Glutamatergic neuron (in vitro differentiated cells): ENCODE measurements at places on chromosomes 11 and 22. TPM values are rescaled to one million over a fixed set of nuclear protein-coding genes. Genes with fewer than 3 reads are reported as not detected.

DNA sequence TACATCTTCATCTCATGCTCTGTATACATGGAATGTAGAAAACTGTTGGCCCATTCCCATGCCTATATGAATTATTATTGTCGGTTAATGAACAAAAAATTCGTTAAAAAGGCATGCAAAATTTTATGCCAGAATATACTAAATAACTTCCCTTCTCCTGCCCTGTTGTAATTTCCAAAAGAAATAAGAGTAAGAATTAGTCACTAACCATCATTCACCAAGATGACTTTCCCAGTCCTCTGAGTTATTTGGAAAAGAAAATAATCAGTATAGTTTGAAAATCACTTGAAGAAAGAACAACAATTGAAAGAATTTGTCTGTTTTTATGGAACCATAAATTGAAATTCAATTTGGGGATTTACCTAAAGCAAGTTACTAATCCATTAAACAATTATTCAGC is 1149.1 kb upstream of the RAG2 start:
- H3K27ac ChIP-seq: no peak overlapping the region
- no peak overlapping the region for H3K4me3 ChIP-seq
- H3K36me3 ChIP-seq: no peaks in the 10 kb centered on the region
- H3K27me3 ChIP-seq: no peaks in the 10 kb centered on the region

GRCh38 chr11:115384236-115384635 is 120.0 kb downstream of the CADM1 start:
- H3K36me3 ChIP-seq: no peaks in the 10 kb centered on the region
- DNase-seq: no peak
- H3K27ac ChIP-seq: no peak overlapping the region
- peaks cover 31% of the 10 kb centered on the region for H3K4me1 ChIP-seq
- peaks cover 12% of the 10 kb centered on the region for H3K27me3 ChIP-seq

- H3K4me1 ChIP-seq: no peaks in the 10 kb centered on the region
- no peaks in the 10 kb centered on the region for H3K27me3 ChIP-seq
- peaks cover 15% of the 10 kb centered on the region for H3K36me3 ChIP-seq
- H3K27ac ChIP-seq: no peak overlapping the region
Measured at GRCh38 chr11:94217705-94218104, 86.7 kb upstream of the IZUMO1R start.

GRCh38 chr11:95507794-95508193 is 276.8 kb upstream of the SESN3 start:
- H3K27me3 ChIP-seq: peaks cover 6% of the 10 kb centered on the region
- no peak overlapping the region for H3K27ac ChIP-seq

- H3K4me1 ChIP-seq: no peaks in the 10 kb centered on the region
- H3K27me3 ChIP-seq: no peaks in the 10 kb centered on the region
- H3K27ac ChIP-seq: no peak overlapping the region
- no peak overlapping the region for H3K4me3 ChIP-seq
- no peak for DNase-seq
- H3K36me3 ChIP-seq: peaks cover 18% of the 10 kb centered on the region
Measured at GRCh38 chr22:26711205-26711963, 54.0 kb downstream of the MIAT start.

- H3K4me1 ChIP-seq: peaks cover 14% of the 10 kb centered on the region
- H3K27me3 ChIP-seq: peaks cover 4% of the 10 kb centered on the region
- H3K27ac ChIP-seq: no peak overlapping the region
- H3K4me3 ChIP-seq: no peak overlapping the region
Measured at GRCh38 chr11:131486937-131487635, 116.7 kb downstream of the NTM start.

- H3K27me3 ChIP-seq: peaks cover 24% of the 10 kb centered on the region
- peaks cover 40% of the 10 kb centered on the region for H3K4me1 ChIP-seq
Measured at GRCh38 chr11:45899448-45900174, 7.5 kb downstream of the FREY1 start.

DNA sequence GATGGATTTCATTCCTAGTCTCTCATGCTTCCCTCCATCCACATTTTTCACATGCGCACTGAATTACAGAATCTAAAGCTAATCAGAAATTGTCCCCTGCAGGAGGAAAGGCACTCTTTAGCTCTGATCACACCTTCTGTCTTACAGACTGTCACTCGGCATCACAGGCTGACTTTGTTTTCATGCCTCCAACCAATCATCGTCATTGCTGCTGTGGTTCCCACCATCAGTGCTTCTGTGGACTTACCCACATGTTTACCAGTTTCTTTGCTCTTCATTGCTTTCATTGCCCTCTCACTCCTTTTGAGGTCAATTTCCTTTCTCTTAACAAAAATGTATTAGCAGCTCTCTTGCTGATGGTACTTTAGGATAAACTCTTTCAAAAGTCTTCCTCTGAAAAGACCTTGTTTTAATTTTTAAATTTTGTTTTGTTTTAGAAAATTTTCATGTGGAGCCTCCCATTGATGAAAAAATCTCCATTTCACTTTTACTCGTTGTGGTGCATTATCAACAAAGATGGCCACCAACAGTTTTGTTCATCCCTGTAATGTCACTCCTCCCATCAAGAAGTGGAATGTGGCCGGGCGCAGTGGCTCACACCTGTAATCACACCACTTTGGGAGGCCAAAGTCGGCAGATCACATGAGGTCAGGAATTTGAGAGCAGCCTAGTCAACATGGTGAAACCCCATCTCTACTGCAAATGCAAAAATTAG is 20.2 kb upstream of the TREH start:
- no peaks in the 10 kb centered on the region for H3K27me3 ChIP-seq
- no peaks in the 10 kb centered on the region for H3K36me3 ChIP-seq
- H3K27ac ChIP-seq: no peak overlapping the region
- H3K4me1 ChIP-seq: no peaks in the 10 kb centered on the region
- no peak overlapping the region for H3K4me3 ChIP-seq

DNA sequence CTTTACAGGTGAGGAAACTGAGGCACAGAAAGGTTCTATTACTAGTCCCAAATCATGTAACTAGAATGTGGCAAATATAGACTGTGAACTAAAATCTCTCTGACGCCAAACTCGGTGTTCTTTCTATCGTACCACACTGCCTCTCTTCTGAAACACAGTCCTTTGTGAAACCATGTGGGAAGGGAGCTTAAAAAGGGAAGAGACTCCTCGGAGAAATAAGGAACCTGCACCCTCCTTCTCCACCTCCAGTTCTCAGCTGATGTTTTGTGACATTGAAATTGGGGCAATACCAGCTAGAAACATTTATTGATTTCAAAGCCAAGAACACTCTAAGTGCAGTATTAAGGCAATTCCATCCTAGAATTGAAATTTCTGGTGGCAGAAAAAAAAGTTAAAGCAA is 76.4 kb upstream of the DRD2 start:
- no peaks in the 10 kb centered on the region for H3K36me3 ChIP-seq
- H3K4me1 ChIP-seq: peaks cover 38% of the 10 kb centered on the region
- DNase-seq: no peak

- no peak for DNase-seq
- H3K27me3 ChIP-seq: no peaks in the 10 kb centered on the region
- no peaks in the 10 kb centered on the region for H3K4me1 ChIP-seq
- H3K36me3 ChIP-seq: no peaks in the 10 kb centered on the region
- H3K4me3 ChIP-seq: no peak overlapping the region
- no peak overlapping the region for H3K27ac ChIP-seq
Measured at GRCh38 chr11:69361048-69361447, 67.1 kb downstream of the MYEOV start.

GRCh38 chr11:68026391-68027105 is 3.9 kb upstream of the NDUFS8 start:
- peaks cover 10% of the 10 kb centered on the region for H3K36me3 ChIP-seq
- H3K27me3 ChIP-seq: peaks cover 7% of the 10 kb centered on the region
- no peak overlapping the region for H3K4me3 ChIP-seq
- no peak overlapping the region for H3K27ac ChIP-seq

GRCh38 chr11:115630214-115630613 is 126.0 kb upstream of the CADM1 start:
- H3K4me3 ChIP-seq: peak overlapping the region; percentile 46
- no peaks in the 10 kb centered on the region for H3K36me3 ChIP-seq
- peak overlapping the region; percentile 66 for H3K27ac ChIP-seq
- no peak for DNase-seq
- H3K27me3 ChIP-seq: peaks cover 4% of the 10 kb centered on the region

GRCh38 chr22:29202212-29203192 is 3.2 kb upstream of the EMID1 start:
- H3K36me3 ChIP-seq: no peaks in the 10 kb centered on the region
- no peak for DNase-seq
- peak overlapping the region; percentile 52 for H3K27ac ChIP-seq
- H3K4me1 ChIP-seq: peaks cover 3% of the 10 kb centered on the region

DNA sequence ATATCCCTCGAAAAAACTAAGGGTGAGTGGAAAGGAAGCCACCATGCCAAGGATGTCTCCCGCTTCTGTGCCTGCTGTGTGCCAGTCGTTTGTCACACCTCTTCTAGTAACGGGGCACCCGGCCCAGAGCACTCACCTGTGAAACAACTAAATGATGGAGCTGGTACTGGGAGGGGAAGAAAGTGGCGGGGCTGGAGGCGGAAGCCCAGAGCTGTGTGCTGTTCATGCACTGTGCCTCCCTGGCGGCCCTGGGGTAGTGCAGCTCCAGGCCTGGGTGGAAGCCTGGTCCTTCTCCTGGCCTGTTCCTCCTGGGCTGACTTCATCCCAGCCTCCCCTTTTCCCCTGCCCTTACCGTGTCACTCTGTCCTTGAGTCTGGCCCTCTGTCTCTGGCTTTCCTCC is 130.2 kb downstream of the CEP164 start:
- peaks cover 7% of the 10 kb centered on the region for H3K27me3 ChIP-seq
- no peak overlapping the region for H3K4me3 ChIP-seq
- H3K4me1 ChIP-seq: no peaks in the 10 kb centered on the region

DNA sequence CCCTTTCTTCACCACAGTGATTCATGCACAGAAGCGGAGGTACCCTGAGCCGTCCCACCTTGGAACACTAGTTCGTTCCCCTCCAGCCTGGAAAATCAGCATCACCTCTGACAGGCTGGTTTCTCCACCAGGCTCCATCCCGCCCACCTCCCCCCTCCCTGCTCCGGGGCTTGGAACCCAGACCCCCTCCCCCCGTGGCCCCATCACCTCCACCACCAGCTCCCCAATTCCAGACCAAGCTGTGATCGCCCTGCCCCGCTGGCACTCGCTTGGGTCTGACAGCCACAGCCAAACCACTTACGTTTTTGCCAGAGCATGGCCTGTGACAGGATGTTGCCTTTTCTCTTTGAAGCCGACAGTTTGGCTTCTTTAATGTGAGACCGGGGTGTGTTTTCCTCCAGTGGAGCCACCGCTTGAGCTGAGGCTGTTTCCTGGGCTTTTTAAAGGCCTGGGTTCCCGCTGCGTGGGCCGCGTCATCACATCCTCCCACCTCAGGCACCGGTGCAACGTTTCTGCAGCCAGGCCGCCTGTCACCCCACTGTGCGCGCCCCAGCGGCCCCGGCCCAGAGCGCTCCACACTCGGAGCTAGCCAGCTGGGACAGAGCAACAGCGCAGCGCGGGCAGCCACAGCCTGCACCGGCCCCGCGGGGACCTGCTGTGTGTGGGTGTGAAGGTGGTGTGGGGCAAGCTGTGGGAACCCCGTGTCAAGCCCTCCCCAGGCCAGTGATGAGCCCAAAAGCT is at the start of gene POU2AF1:
TSS of gene POU2AF1 (minus strand) at position 415 of the 741 bp plus-strand sequence. CDS start at position 317, 98 bp downstream.
- H3K27me3 ChIP-seq: peaks cover 3% of the 10 kb centered on the region
- peaks cover 4% of the 10 kb centered on the region for H3K36me3 ChIP-seq
- no peaks in the 10 kb centered on the region for H3K4me1 ChIP-seq
- no peak within 1 kb of the TSS for H3K4me3 ChIP-seq

DNA sequence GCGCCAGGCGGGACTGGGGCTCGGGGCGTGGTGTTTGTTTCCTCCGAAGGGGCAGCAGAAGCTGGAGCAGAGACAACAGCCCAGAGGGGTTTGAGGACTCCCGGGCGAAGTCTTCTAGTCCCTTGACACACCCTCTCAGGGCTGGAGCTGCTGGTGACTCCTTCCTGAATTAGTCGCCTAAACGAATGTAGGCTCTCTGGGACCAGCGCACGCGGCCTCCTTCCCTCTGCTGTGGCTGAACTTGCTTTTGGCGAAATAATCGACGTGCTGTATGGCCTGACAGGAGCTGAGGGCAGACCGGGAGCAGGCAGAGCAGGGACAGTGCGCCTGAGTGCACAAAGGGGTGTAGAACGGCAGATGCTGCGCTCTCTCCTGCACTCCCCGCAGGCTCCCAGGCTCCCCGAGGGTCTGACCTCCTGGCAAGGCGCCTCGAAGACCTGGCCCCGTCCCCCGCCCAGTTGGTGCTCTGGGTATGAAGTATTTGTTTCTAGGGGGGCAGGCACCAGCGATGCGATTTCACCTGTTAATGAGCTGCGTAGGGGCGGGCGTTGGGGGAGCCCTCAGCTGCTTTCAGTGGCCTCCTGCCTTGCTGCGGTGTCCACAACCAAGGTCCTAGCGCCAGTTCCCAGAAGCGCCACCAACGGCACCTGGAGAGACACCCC is 5.3 kb downstream of the SLC17A6 start:
- H3K4me3 ChIP-seq: peak overlapping the region; percentile 96
- H3K27me3 ChIP-seq: peaks cover 40% of the 10 kb centered on the region
- peak overlapping the region; percentile 100 for H3K27ac ChIP-seq
- peak; percentile 72 for DNase-seq

DNA sequence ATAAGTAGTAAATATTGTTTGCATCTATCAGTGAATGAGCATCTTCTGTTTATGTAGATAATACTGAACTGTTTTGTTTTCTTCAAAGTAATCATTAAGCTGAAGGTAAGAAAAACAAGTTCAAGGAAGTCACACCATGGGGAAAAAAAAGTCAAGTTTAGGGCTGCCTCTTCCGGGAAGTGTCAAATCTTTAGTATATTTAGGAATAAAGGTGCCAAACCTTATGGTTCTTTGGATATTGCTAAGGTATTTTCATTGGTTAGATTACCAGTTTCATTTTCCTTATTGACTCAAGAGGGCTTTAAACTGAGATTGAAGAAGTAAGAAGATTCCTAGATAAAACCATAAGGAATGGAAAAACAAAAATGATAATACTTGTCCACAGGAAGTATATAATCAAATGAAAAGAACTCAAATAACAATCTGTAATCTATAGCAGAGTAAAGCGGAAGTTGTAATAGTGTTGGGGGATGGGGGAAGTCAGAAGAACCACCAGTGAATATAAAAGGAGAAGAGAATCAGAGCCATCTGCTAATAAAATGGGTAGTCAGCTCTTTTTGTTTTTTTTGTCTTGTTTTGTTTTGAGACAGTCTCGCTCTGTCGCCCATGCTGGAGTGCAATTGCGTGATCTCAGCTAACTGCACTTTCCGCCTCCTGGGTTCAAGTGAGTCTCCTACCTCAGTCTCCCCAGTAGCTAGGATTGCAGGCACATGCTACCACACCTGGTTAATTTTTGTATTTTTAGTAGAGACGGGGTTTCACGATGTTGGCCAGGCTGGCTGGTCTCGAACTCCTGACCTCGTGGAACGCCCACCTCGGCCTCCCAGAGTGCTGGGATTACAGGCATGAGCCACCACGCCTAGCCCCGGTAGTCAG is 2.3 kb downstream of the ATM start:
- peaks cover 29% of the 10 kb centered on the region for H3K4me1 ChIP-seq
- H3K27ac ChIP-seq: no peak overlapping the region
- H3K4me3 ChIP-seq: no peak overlapping the region
- DNase-seq: no peak

TMPRSS6 gene
- total RNA-seq: 0.12 TPM

NRXN2 gene
- 50.4 TPM for total RNA-seq

HBE1 gene
- total RNA-seq: not detected

C1QTNF5 gene
- 0.32 TPM for total RNA-seq

RBMXL2 gene
- total RNA-seq: not detected

DGAT2 gene
- 0.76 TPM for total RNA-seq

TCN1 gene
- total RNA-seq: not detected

OR4C46 gene
- total RNA-seq: not detected

MS4A6A gene
- total RNA-seq: not detected

RRP7A gene
- total RNA-seq: 35.1 TPM
